Ascending aorta (tissue), 2 donors: ENCODE measurements at places on chromosomes 11 and 22.

DNA sequence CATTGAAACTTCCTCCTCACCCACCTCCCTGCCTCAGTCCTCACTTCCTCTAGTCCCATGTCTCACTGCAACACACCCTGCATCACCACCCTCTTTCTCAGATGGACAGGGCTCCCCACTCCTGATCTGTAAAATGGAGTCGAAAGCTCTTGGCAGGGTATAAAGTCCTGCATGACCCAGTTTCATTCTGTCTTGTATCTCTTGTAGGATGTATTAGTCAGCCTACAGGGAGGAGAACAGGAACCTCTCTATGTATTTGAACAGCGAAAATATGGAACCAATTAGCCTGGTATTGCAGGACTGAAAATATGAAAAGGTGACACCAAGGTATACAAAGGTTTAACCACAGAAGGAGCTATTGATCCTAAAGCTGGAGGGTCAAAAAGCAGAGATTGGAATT is 156.9 kb upstream of the SNX19 start:
- H3K4me3 ChIP-seq: no peak overlapping the region
- H3K27ac ChIP-seq: no peak overlapping the region
- H3K36me3 ChIP-seq: no peaks in the 10 kb centered on the region
- H3K4me1 ChIP-seq: no peaks in the 10 kb centered on the region
- DNase-seq: no peak

GRCh38 chr11:113591117-113591516 is 115.0 kb downstream of the TMPRSS5 start:
- H3K36me3 ChIP-seq: no peaks in the 10 kb centered on the region
- no peak overlapping the region for H3K4me3 ChIP-seq
- no peaks in the 10 kb centered on the region for H3K4me1 ChIP-seq

- no peaks in the 10 kb centered on the region for H3K27me3 ChIP-seq
- no peak overlapping the region for H3K4me3 ChIP-seq
- no peaks in the 10 kb centered on the region for H3K4me1 ChIP-seq
Observed at GRCh38 chr11:22169833-22170232, 23.1 kb upstream of the ANO5 start.

GRCh38 chr22:20503816-20504215 is 3.6 kb upstream of the MED15 start:
- H3K4me3 ChIP-seq: no peak overlapping the region
- H3K27ac ChIP-seq: no peak overlapping the region
- H3K4me1 ChIP-seq: peaks cover 2% of the 10 kb centered on the region
- DNase-seq: no peak

- no peak overlapping the region for H3K27ac ChIP-seq
- no peaks in the 10 kb centered on the region for H3K27me3 ChIP-seq
- no peak overlapping the region for H3K4me3 ChIP-seq
- DNase-seq: no peak
- peaks cover 8% of the 10 kb centered on the region for H3K4me1 ChIP-seq
Observed at GRCh38 chr22:38760477-38761201, 4.8 kb upstream of the SUN2 start.

DNA sequence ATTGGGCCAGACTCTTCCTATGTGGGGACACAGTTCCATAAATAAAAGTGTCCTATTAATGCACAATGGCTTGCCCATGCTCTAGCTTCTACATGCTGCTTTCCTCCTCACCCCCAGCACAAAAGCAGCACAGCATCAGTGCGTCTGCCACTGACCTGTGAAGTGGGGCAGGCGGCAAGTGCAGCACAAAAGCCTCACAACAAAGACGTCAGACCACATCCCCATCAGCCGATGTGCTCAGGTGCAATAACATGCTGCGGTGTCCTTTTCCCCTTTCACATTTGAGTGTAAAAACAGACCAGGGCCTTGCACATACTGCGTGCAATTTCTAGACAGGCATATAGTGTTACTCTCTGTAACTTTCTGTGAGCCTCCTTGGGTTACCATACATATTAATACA is 12.8 kb downstream of the DKK3 start:
- H3K36me3 ChIP-seq: peaks cover 56% of the 10 kb centered on the region
- H3K27me3 ChIP-seq: no peaks in the 10 kb centered on the region
- no peak overlapping the region for H3K4me3 ChIP-seq
- no peaks in the 10 kb centered on the region for H3K4me1 ChIP-seq
- peak; percentile 57 for DNase-seq

DNA sequence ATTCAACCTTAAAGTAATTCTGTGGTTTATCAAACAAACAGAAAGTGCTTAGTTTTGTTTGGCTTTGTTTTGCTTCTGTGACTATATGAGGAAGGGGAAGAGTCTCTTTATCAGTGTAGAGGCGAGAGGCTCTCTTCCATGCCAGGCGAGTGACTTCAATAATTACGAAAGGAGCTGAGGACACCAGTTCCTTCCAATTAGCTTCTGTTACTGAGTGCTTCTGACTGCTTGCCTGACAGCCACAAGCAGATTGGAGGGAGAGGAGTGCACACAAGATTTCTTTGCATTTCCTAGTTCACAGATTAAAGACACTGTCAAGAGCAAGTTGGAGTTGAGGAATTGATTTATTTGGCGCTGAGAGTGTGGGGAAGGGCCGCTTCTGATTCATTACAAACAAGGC is 1484.5 kb upstream of the TENM4 start:
- no peaks in the 10 kb centered on the region for H3K4me1 ChIP-seq
- H3K27me3 ChIP-seq: no peaks in the 10 kb centered on the region
- no peak for DNase-seq
- no peak overlapping the region for H3K4me3 ChIP-seq
- no peaks in the 10 kb centered on the region for H3K36me3 ChIP-seq
- H3K27ac ChIP-seq: no peak overlapping the region

GRCh38 chr11:33646629-33647028 is 54.0 kb downstream of the C11orf91 start:
- no peaks in the 10 kb centered on the region for H3K36me3 ChIP-seq
- H3K27ac ChIP-seq: no peak overlapping the region
- no peak for DNase-seq
- no peaks in the 10 kb centered on the region for H3K4me1 ChIP-seq

- H3K36me3 ChIP-seq: no peaks in the 10 kb centered on the region
- peak overlapping the region; percentile 97 for H3K4me3 ChIP-seq
- no peak for DNase-seq
- H3K27me3 ChIP-seq: no peaks in the 10 kb centered on the region
Observed at GRCh38 chr22:42648368-42649245, 585 bp downstream of the CYB5R3 start.

DNA sequence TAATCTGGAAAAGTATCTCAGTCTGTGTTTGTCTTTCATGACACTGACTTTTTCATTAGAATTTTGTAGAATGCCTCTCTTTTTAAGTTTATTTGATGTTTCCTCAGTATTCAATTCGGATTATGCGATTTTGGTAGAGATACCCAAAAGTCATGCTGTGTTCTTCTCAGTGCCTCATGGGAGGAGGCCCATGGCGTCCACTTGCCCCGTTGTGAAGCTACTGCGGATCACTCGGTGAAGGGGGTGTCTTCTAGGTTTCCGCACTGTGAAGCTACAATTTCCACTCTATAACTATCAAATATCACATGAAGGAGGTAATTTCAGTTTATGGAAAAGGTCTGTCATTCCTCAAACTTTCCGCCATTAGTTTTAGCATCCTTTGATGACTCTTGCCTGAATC is 794.0 kb downstream of the TBC1D22A start:
- no peaks in the 10 kb centered on the region for H3K27me3 ChIP-seq
- H3K36me3 ChIP-seq: no peaks in the 10 kb centered on the region
- no peak overlapping the region for H3K27ac ChIP-seq

GRCh38 chr11:6245536-6245935 is 6.6 kb downstream of the CNGA4 start:
- no peaks in the 10 kb centered on the region for H3K27me3 ChIP-seq
- H3K36me3 ChIP-seq: no peaks in the 10 kb centered on the region
- DNase-seq: no peak
- H3K4me3 ChIP-seq: no peak overlapping the region
- H3K4me1 ChIP-seq: peaks cover 2% of the 10 kb centered on the region

DNA sequence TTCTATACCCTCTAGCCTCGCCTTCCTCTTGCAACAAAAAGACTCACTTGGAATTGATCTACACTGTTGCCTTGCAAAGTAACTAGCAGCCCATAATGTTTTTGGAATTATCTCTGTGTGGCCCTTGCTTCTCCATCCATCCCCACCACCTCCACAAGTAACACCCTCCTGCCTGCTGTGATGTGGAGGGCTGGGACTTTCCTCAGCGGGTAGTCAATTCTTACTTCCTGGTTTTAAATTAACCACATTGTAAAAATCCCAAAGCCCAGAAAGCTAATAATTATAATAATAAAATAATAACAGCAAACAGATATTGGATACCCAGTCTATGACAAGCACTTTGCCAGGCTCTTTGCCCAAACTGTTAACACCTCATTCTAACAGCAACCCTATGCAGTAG is 40.8 kb upstream of the GALNT18 start:
- no peaks in the 10 kb centered on the region for H3K36me3 ChIP-seq
- H3K27me3 ChIP-seq: no peaks in the 10 kb centered on the region
- no peaks in the 10 kb centered on the region for H3K4me1 ChIP-seq
- H3K27ac ChIP-seq: no peak overlapping the region
- DNase-seq: no peak

DNA sequence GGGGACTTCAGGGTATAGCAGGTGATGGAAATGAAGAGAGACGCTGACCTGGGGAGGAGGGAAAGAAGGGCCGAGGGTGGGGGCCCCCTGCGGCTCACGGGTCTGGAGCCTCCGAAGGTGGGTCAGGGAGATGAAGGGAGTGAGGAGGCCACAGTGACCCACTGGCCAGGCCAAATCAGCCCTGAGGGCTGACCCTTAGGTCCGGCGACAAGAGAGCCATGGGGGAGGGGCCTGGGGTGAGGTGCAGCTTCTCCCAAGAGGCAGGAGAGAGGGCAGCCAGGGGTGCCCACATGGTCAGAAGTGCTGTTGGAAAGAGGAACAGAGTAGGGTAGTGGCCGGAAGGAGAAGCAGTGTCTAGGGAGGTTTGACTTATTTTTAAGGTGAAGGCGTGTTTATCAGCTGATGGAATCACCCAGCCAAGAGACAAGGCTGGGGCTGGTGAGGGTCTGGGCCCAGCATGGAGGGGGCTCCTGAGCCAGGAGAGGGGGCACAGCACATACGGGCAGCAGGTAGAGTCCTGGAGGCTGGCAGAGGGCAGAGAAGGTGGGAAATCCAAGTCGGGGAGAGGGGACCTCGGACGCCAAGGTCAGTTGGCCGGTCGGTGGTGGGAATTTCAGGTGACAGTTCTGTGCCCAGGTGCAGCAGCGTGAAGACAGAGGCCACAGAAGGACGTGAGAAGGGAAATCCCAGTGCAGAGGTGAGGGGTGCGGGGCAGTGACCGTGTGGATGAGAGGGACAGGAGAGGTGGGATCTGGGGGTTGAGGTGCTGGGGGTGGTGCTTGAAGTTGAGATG is 49.0 kb downstream of the LINC01488 start:
- no peak overlapping the region for H3K4me3 ChIP-seq
- no peak overlapping the region for H3K27ac ChIP-seq
- H3K4me1 ChIP-seq: no peaks in the 10 kb centered on the region
- H3K36me3 ChIP-seq: no peaks in the 10 kb centered on the region
- no peaks in the 10 kb centered on the region for H3K27me3 ChIP-seq

GRCh38 chr11:33515347-33515746 is 185.3 kb downstream of the C11orf91 start:
- H3K4me1 ChIP-seq: no peaks in the 10 kb centered on the region
- H3K36me3 ChIP-seq: no peaks in the 10 kb centered on the region
- no peak overlapping the region for H3K27ac ChIP-seq

- H3K27me3 ChIP-seq: no peaks in the 10 kb centered on the region
- H3K36me3 ChIP-seq: no peaks in the 10 kb centered on the region
Observed at GRCh38 chr11:1523077-1523476, 36.5 kb upstream of the MOB2 start.

GRCh38 chr11:2885017-2885677 is 428 bp downstream of the CDKN1C start:
- DNase-seq: no peak
- H3K27me3 ChIP-seq: no peaks in the 10 kb centered on the region

DNA sequence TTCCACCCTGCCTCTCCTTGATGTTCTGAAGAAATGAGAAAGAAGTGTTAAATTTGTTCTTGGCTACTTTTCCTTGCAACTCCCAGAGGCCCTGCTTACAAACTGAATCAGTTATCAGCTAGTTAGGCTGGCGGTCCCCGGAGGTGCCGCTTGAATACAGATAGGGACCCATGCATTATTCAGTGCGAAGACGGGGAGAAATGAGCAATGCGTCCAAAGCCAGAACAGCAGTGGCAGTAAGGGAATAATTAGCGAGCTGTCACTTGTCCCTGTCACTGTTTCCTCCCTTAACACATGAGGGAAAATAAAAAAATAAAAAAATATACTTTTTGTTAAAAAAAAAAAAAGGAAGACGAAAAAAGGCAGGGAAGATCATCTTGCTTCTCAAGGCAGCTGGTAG is 528.1 kb downstream of the MN1 start:
- no peak overlapping the region for H3K4me3 ChIP-seq
- DNase-seq: no peak
- no peaks in the 10 kb centered on the region for H3K4me1 ChIP-seq
- no peaks in the 10 kb centered on the region for H3K27me3 ChIP-seq
- no peak overlapping the region for H3K27ac ChIP-seq
- no peaks in the 10 kb centered on the region for H3K36me3 ChIP-seq

DNA sequence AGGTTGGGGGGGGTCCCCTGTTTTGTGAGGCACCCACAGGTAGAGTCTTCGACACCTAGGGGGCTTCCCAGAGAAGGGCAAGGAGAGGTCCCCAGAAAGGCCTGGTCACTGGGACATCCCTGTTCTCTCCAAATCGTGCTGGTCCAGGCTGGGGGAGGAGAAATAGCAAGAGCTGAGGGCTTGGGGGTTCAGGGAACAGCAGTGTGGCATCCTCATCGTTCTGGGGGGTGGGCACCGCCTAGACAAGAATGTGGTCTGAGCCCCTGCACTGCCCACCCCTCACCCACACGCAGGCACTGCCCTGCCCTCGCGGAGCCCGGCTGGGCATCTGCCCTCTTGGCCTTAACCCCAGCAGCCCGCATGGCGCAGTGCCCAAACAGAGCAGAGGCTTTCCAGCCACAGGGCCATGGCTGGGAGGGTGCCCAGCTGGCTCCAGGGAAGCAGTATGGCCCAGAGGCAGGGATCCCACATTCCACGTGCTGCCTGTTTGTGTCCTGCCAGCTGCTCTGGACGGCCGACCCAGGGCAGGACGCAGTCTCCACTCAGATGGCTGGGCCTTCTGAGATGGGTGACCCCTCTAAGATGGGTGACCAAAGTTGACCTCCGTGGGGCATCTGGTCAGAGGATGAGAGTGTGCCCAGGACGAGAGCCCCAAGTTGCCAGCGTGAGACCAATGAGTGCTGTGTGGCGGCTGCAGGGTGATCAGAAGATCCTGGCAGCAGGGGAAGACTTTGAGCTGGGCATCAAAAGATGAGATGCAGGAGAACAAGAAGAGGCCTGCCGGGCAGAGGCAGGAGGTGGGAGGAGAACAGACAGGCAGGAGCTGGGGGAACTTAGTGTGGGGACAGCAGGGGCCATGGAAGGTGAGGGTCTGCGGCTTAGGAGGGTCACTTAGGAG is 14.4 kb downstream of the SCARF2 start:
- no peak overlapping the region for H3K27ac ChIP-seq
- DNase-seq: no peak
- no peaks in the 10 kb centered on the region for H3K27me3 ChIP-seq
- no peak overlapping the region for H3K4me3 ChIP-seq
- H3K36me3 ChIP-seq: peaks cover 21% of the 10 kb centered on the region

- H3K27me3 ChIP-seq: no peaks in the 10 kb centered on the region
- H3K4me1 ChIP-seq: no peaks in the 10 kb centered on the region
- DNase-seq: no peak
- no peaks in the 10 kb centered on the region for H3K36me3 ChIP-seq
- H3K4me3 ChIP-seq: no peak overlapping the region
Observed at GRCh38 chr11:7422544-7423331, 62.6 kb upstream of the OLFML1 start.
